ENCODE measurements at places on chromosomes 3 and 15.

- DNase-seq = no peak
Observed at GRCh38 chr3:18194431-18194830, 230.7 kb downstream of the SATB1 start.

- no peak for DNase-seq
Observed at GRCh38 chr3:157920822-157921700, 185.2 kb downstream of the SHOX2 start.

DNA sequence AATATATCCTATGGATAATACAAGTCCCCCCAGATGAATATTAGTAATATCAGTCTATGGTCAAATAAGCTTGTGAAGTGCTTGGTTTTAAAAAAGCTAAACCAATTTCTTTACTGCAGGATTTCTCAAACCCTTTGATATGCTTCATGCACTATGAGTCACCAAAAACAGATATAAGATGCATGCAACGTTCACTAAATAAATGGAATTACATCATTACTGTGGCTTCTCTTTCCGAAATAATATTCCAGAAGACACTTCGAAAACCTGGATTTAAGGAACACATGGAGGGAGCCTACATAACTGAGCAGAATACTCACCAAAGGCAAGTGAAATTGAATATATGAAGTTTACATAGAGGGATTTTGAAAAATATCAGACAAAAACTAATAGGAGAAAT, 126.3 kb upstream of the ABI3BP start:
- DNase-seq = no peak

GRCh38 chr3:42539871-42540714, 37.6 kb downstream of the VIPR1 start:
- peak; percentile 76 for DNase-seq

- DNase-seq = no peak
Observed at GRCh38 chr15:75775296-75776064, 62.8 kb upstream of the CSPG4 start.

- DNase-seq = no peak
Observed at GRCh38 chr15:41996921-41997592, 23.8 kb downstream of the PLA2G4E start.

DNA sequence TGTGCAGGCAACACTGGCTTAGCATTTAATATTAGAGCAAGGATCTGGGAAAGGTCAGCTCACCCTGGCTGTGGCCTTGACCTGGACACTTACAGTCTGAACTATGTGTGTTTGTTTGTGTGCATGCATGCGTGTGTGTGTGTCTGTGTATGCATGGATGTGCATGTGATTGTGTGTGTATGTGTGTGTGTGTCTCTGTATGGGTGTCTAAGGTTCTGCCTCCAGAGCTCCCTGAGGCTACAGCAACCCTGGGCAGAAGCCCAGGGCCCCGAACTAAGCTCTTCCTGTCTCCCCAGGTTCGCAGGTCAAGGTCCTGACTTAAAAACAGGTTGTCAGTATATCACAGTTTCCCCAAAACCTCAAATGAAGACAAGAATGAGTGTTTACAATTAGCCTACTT, 51.3 kb downstream of the SUSD5 start:
- no peak for DNase-seq

DNA sequence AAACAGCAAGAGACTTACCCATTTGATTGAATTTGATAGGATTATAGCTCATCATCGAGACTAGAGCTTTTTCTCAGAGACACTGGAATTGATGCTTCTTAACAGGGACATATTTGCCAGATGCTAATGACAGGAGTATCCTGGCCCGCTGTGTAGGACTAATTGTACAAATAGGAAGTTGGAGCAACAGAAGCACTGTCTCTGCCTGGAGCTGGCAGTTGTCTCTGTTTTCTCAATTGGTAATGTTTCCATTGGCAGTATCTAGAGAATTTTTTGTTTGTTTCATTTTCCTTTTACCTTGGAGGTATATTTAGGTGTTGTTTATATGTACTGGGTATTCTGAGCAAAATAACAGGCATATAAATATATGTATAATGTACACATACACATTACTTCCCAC, 8.9 kb upstream of the PCOLCE2 start:
- DNase-seq = no peak

GRCh38 chr3:57132674-57133073, 32.5 kb downstream of the IL17RD start:
- DNase-seq = no peak

- no peak for DNase-seq
Observed at GRCh38 chr3:188170461-188171459, 16.8 kb downstream of the LPP start.

- DNase-seq = no peak
Observed at GRCh38 chr3:143502081-143502480, 346.2 kb downstream of the SLC9A9 start.

DNA sequence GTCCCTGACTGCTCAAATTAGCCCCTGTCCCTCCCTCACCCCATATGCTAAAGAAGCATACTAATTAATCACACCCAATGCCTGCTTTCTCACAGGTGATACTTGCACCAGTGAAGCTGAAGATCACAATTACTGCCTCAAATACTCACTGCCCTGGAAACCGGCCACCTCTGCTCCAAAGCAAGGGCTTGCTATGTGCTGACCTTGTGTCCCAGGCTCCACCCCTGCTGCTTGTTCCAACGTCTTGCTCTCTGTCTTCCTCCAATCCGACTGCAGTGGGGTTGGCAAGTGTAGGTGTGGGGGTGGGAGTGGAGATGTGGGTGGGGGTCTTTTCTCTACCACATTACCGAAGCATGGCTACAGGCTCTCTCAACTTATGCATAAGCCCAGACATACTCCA, 55.7 kb upstream of the PSMD6 start:
- no peak for DNase-seq

DNA sequence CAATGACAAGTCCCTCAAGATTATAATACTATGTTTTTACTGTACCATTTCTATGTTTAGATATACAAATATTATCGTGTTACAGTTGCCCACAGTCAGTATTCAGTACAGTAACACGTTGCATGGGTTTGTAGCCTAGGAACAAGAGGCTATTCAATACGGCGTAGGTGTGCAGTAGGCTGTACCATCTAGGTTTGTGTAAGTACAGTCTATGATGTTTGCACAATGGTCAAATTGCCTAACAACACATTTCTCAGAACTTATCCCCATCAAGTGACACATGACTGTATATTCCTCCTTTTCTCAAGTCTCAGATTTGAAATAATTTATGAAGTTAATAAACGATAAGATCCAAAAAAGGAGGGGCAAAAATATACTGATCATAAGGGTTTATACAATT, 21.7 kb downstream of the ZDHHC3 start:
- no peak for DNase-seq

GRCh38 chr15:70492240-70493177, 270.8 kb downstream of the UACA start:
- no peak for DNase-seq

- DNase-seq = no peak
Observed at GRCh38 chr3:45988362-45988761, 7.3 kb downstream of the FYCO1 start.

- no peak for DNase-seq
Observed at GRCh38 chr3:42647821-42648459, 5.6 kb upstream of the ZBTB47 start.

- DNase-seq = no peak
Observed at GRCh38 chr15:63198371-63199250, 9.2 kb downstream of the RAB8B start.

DNA sequence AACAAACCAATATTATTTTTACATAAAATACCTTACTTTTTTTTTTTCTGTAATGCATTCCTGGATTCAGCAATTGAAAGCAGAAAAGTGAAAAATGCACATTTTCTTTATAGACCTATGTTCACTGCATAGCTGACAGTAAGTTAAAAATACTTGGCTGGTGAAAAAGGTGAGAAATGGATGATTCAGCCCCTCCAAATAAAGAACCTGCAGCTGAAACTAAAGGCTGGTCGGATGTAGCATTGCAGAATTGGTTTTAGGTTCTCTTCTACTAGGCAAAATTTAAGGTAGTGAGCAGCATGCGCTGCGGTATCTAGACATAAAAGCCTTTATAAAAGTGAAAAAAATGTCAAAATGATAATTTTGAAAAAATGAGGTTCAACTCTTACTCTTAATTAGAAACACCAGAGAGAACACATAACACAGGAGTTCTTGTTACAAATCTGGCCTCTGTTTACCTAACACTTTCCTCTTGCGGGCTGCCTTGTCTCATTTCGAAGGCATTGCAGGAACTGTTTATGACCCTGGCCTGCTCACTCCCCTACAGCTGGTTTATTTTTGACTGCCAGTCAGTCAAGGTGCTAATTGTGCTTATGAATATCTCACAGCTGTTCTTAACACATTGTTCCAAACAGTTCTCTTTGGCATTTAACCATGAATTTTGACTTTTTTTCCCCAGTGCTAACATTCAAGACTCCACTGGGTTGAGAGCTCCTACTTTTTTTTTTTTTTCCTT, 455.4 kb upstream of the TBL1XR1 start:
- DNase-seq = no peak

DNA sequence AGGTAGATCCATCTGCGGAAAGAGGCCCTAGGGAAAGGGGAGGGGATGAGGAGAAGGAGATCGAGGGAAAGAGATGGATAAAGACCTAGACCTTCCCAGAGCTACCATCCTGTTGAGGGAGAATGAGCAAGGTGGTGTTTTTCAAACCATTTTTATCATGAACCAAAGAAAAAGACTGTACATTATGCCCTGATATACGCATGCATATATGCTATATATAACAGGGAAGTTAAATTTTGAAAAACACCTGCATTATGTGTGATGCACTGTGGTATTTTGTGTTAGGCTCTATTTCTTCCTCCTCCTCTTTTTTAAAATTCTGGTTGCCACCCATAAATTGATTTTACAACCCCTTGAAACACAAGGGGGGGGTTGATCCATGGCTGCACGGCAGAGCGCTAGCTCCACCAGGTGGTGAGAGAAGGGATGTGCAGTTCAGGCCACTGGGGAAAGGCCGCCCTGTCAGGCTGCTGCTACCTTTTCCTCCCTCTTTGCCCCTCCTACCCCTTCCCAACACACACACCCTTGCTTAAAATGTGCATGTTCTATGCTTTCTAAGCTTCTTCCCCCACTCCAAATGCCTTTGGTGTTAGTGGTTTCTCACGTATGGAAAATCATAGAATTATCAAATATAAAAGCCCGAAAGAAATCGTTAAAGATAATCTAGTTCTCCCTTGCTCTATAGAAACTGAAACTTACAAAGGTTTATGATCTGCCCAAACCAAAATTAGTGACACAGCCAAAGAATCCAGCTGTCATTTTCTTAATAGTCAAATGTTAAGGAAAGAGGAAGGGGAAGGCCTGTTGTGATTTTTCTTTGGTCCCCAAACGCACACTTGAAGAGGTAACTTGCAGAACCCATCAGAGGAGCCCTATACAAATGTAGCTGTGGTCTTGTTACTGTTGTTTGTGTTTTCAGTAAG, 262.0 kb upstream of the UMPS start:
- DNase-seq = peak; percentile 72

GRCh38 chr15:74867466-74868038, 5.6 kb downstream of the SCAMP2 start:
- DNase-seq = no peak

DNA sequence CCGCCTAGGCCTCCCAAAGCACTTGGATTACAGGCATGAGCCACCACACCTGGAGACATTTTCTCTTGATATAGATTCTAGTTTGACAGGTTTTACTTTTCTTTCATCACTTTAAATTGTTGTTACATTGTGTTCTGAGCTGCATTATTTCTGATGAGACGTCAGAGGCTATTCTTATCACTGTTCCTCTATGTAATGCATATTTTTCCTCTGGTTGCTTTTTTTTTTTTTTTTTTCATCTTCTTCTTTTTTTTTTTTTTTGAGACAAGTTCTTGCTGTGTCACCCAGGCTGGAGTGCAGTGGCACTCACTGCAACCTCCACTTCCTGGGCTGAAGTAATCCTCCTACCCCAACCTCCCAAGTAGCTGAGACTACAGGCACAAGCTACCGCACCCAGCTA, 41.2 kb downstream of the TRA2B start:
- DNase-seq = no peak

DNA sequence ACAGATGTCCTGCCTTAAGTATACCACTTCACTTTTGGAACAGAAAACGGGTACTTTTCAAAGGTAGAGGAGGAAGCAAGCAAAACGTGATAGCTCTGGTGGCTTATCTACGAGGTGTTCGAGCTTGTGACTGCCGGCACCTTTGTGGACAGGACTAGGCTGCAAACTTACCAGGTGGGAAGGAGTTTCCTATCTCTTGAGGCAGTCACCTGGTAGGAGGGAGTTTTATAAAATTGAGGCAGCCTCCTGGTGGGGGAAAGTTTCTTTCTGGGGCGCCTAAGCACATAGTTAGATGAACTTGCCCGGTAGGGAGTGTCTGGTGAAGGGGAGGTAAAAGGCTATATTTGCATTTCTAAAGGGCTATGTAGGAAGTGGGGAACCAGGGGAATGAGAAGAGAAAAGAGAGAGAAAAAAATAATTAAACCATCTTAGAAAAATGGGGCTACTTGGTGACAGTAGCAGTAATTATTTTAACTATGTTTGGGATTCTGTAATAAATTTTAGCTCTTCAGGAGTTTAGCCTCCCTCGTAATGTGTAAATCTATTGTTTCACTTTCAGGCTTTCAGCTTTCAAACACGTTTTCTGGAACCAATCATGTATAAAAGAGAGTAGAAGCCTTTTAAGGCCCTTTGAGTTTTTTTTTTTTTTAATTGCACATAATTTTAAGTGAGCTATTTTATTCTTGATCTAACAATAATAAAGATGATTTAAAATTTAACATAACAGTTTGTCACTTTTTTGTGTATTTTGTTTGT, 131.0 kb downstream of the IL5RA start:
- DNase-seq = no peak

GRCh38 chr3:123660900-123661299, 76.0 kb upstream of the HACD2 start:
- DNase-seq = no peak

DNA sequence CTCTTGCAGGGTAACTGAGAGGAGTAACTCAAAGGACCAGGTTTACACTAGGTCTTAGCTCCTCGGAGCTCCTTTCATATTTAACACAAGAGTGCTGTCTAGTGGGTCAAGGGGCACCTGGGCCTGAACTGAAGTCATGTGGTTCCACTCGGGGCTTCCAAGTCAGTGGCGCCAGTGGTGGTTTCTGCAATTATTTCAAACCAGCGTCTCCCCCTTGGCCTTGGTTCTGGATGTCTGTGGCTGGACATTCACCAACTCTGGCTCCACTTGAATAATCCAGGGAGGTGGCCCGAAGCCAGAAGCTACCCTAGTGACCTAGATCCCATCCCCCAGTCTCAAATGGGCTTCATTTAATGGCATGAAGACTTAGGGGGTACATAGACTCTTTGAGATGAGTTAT, 144.3 kb upstream of the ADAMTS9 start:
- DNase-seq = no peak

DNA sequence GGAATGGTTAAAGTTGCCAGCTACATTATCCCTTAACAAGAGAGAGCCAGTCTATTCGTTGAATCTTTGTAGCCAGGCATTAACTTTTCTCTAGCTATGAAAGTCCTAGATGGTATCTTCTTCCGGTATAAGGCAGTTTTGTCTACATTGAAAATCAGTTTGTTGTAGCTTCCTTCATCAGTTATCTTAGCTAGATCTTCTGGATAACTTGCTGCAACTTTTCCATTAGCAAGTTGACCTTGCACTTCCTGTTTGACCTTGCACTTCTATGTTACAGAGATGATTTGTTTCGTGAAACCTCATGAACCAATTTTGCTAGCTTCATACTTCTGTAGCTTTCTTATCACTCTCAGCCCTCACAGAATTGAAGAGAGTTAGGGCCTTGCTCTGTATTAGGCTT, 24.1 kb downstream of the TOPAZ1 start:
- no peak for DNase-seq

All from nephron progenitor cell (in vitro differentiated cells).